Osteocyte (in vitro differentiated cells): ENCODE measurements at places on chromosomes 13 and 19. TPM values are rescaled to one million over a fixed set of nuclear protein-coding genes. Genes with fewer than 3 reads are reported as not detected.

The ZGLP1 gene
- 6.8 and 7.6 TPM in 2 replicates for total RNA-seq

DNA sequence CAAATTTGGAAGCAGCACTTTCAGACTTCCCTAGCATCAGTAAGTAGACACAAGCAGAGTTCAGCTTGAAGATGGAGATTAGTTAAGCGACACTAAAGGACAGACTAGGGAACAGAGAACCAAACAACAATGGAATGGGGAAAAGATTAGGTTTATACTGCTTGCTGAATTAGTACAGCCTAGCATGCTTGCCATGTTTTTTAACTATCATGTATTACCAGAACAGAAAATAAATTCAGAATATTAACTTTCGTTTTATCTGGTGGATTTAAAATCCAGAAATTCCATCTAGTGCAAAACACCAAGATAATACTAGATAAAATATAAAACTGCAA is 451.5 kb upstream of the SLC10A2 start:
- H3K36me3 ChIP-seq, result no peaks in the 10 kb centered on the region
- H3K4me3 ChIP-seq, result no peak overlapping the region
- DNase-seq, result no peak
- H3K27me3 ChIP-seq, result no peaks in the 10 kb centered on the region

- H3K4me1 ChIP-seq, result peaks cover 14% of the 10 kb centered on the region
- DNase-seq, result no peak
- H3K27me3 ChIP-seq, result peaks cover 30% of the 10 kb centered on the region
- H3K27ac ChIP-seq, result no peak overlapping the region
Observed at GRCh38 chr19:1668486-1669270, 16.3 kb upstream of the TCF3 start.

DNA sequence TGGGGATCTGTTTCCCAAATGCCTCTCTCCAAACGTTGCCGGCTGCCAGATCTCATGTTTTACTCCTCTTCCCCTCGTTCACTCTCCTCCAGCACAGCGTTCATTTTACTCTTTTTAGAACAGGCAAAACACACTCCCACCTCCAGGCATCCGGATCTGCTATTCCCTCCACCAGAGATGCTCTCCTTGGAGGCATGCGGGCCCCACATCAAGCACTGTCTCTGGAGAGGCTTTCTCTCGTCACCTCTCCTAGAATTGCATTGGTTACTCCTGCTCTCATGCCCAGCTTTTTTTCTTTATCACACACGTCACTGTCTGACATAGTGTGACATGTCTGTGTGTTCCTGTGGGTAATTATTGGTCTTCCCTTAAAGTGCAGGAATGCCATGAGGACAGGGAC is 20.1 kb upstream of the MYADM start:
- no peaks in the 10 kb centered on the region for H3K36me3 ChIP-seq
- no peak overlapping the region for H3K4me3 ChIP-seq
- no peak for DNase-seq
- H3K4me1 ChIP-seq, result peaks cover 2% of the 10 kb centered on the region
- H3K27ac ChIP-seq, result no peak overlapping the region

DNA sequence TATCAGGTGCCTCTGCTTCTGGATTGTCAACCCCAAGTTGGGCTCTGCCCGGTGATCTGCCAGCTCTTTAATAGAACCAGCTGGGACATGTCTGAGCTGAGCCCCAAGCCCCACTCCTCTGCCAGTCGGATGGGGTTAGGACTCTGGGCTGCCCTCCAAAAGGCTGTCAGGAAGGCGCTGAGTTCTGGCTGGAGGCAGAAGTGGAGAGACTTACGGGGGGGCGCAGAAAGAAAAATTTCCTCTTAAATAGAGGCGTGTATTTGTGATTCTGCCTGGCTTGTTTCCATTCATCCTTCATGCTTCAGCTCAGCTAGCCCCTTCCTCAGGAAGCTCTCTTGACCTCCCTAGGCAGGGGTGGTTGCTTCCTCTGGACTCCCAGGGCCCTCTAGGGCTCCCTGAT is 985 bp upstream of the KCNK6 start:
- H3K36me3 ChIP-seq, result peaks cover 2% of the 10 kb centered on the region
- H3K4me1 ChIP-seq, result peaks cover 46% of the 10 kb centered on the region
- DNase-seq, result no peak
